Stomach (tissue), 19 donors: ENCODE measurements at places on chromosomes 5 and 9. TPM values are rescaled to one million over a fixed set of nuclear protein-coding genes. Genes with fewer than 3 reads are reported as not detected.
A peak's percentile ranks its signal among the peaks of the same experiment; 100 is the strongest.

Gene TAF9
- 77.9 TPM for polyA plus RNA-seq

Gene PAX5
- 0.43 TPM for polyA plus RNA-seq

Gene EIF4EBP3
- polyA plus RNA-seq = 80.2 TPM

Gene CDKN2B-AS1
- polyA plus RNA-seq = not detected

Gene SYK
- 7.2 TPM for polyA plus RNA-seq

GRCh38 chr5:139299486-139299885, 5.9 kb downstream of the MATR3 start:
- H3K4me3 ChIP-seq = no peak overlapping the region
- no peak overlapping the region for H3K27ac ChIP-seq
- H3K27me3 ChIP-seq = no peaks in the 10 kb centered on the region
- H3K36me3 ChIP-seq = no peaks in the 10 kb centered on the region

DNA sequence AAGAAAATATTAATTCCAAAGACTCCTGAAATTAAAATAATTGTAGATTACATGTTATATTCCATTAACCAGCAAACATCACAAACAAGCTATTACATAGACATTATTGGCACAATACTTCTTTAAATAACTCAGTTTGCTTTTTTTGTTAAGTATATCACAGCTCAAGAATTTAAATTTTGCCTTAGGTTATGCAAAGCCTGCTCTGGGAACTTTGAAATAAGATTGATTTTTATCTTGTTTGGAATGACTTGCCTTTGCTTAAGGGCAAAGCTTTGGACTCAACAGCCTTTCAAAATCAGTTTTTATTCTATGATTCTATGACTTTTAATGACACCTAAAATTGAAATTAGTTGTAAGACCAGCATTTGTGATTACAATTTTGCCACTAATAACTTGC, 78.2 kb downstream of the ALDH7A1 start:
- no peaks in the 10 kb centered on the region for H3K36me3 ChIP-seq
- peaks cover 13% of the 10 kb centered on the region for H3K4me1 ChIP-seq
- no peak for DNase-seq
- H3K27ac ChIP-seq = no peak overlapping the region

DNA sequence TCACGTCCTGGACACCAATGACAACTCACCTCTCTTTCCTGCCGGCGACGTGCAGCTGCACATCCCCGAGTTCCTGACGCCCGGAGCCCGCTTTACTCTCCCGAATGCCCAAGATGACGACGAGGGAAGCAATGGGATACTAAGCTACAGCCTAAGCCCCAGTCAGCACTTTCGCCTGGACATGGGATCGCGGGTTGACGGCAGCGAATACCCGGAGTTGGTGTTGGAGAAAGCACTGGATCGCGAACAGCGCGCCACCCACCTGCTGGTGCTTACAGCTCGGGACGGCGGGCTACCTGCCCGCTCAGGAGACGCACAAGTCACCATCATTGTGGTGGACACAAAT, 1.1 kb downstream of the PCDHAC1 start:
- DNase-seq = no peak
- no peaks in the 10 kb centered on the region for H3K36me3 ChIP-seq
- H3K27ac ChIP-seq = no peak overlapping the region
- peak overlapping the region; percentile 50 for H3K4me3 ChIP-seq
- H3K27me3 ChIP-seq = no peaks in the 10 kb centered on the region

DNA sequence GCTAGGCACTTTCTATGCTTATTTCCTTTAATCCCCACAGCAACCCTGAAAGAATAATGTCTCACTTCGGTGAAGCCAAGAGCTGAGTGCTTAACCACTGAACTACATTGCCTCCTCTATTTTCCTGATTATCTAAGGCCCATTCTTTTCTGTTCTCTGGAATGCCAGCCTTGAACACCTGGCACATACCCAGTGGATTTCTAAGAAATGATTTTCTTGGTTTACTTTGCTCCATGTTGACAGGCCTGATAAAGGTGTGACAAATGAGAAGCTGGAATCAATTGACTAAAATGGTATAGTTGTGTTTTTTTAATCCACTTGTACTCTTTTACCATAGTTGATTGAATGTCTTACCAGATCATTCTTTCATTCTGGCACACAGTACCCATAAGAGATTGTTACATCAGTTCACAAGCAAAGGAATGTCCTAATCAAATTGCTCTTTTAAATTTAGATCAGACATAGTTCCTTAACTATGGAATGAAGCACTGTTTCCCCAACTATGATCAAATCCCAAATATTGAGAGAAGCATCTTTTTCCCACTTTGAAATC, 9.0 kb upstream of the ENC1 start:
- no peaks in the 10 kb centered on the region for H3K27me3 ChIP-seq
- no peaks in the 10 kb centered on the region for H3K4me1 ChIP-seq
- DNase-seq = no peak

DNA sequence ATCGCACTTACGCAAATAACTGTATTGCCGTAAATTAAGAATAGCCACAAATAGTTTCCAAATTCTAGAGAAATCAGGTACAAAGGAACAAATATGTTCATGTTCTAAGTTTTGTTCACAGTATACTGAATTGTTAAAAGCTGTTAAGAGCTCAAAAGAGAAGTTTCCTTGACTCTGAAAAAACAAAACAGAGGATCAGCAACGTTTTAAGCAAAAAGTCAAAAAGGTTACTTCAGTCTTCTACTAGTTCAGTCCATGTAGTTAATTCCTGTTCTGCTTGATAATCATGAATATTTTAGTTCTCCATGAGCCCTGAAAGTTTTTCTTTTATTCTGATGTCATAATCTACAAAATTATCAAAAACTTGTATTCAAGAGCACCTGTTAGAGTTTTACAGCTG, 128.6 kb upstream of the MAST4 start:
- no peak overlapping the region for H3K4me3 ChIP-seq
- H3K4me1 ChIP-seq = no peaks in the 10 kb centered on the region
- no peaks in the 10 kb centered on the region for H3K36me3 ChIP-seq
- DNase-seq = no peak

GRCh38 chr5:35783551-35783950, 73.1 kb upstream of the IL7R start:
- no peaks in the 10 kb centered on the region for H3K36me3 ChIP-seq
- H3K27me3 ChIP-seq = no peaks in the 10 kb centered on the region
- no peak for DNase-seq
- H3K4me1 ChIP-seq = no peaks in the 10 kb centered on the region
- H3K27ac ChIP-seq = no peak overlapping the region
- no peak overlapping the region for H3K4me3 ChIP-seq

DNA sequence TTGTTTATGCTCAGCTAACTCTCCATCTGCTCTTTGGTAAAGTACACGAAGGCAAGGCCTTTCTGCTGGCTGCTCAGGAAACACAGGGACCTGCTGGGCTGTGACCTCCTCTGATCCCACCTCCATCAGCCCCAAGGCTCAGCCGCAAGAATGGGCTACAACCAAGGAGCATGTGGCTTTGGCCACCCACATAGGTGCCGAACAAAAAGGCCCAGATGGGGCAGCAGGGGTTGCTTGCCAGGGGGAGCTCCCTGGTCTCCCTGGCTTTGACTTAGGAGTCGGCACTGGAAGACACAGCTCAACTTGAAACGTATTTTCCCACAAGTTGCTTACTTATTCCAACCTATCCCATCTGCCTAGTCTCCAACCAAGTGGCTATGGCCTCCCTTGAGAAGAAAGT, 461.1 kb downstream of the ICE1 start:
- DNase-seq = no peak
- H3K27me3 ChIP-seq = peaks cover 14% of the 10 kb centered on the region
- no peaks in the 10 kb centered on the region for H3K36me3 ChIP-seq
- H3K4me1 ChIP-seq = peaks cover 8% of the 10 kb centered on the region
- H3K27ac ChIP-seq = no peak overlapping the region

- DNase-seq = no peak
- H3K27ac ChIP-seq = no peak overlapping the region
- no peaks in the 10 kb centered on the region for H3K4me1 ChIP-seq
- H3K27me3 ChIP-seq = no peaks in the 10 kb centered on the region
- H3K36me3 ChIP-seq = no peaks in the 10 kb centered on the region
Observed at GRCh38 chr9:82895822-82896110, 167.2 kb downstream of the RASEF start.

DNA sequence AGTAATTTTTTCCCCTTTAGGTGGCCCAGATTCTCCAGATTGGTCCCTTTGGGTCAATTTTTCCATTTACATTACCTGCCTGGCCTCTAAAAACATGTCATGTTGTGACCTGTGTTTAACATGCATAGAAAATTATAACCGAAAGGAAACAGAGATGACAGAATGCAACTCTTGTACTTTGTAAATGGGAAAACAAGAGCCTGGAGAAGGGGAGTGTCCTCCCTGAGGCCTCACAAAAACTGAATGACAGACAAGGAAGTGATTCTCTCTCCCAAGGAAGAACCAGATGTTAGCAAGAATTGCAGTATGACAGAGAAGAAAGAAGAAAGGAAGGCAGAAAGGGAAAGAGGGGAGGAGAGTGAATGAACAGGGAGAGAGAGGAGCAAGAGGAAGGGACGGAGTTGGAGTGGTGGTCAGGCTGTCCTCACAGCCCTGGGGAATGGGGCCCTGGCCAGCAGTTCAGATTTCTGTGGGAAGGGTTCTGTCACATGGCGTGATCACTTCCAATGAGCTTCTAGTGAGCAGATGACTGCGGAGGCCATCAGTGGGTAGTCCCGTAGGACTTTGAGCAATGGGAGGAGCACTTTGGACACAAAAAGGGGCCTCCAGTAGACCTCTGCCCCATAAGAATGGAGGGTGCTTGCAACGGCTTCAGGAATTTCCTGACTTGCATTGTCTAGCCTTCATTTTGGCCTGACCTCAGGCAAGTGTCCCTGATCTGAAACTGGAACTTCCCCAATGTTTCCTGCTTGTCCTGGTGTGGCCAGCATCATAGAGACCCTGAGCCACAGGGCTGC, 31.6 kb downstream of the ABLIM3 start:
- H3K27ac ChIP-seq = no peak overlapping the region
- no peak overlapping the region for H3K4me3 ChIP-seq
- no peaks in the 10 kb centered on the region for H3K27me3 ChIP-seq
- no peak for DNase-seq
- peaks cover 8% of the 10 kb centered on the region for H3K4me1 ChIP-seq
- H3K36me3 ChIP-seq = no peaks in the 10 kb centered on the region

DNA sequence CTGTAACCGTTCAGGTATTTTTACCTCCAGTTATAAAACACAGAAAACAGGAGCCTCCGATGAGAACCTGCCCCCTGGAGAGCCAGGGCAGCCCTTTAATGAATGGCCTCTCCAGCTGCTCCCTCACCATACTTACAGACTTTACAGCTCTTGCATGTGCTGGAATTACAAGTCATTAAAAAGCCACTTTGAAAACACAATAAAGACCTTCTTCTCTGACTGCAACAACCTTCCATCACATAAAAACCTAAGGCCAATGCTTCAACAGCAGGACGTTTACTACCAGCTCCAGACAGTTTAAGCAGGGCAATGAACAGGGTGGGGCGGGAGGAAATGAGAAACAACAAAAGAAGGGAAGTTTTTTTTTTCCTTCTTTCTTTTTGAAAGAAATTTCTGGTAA, 213.8 kb downstream of the MLLT3 start:
- no peaks in the 10 kb centered on the region for H3K27me3 ChIP-seq
- H3K4me1 ChIP-seq = no peaks in the 10 kb centered on the region
- peaks cover 3% of the 10 kb centered on the region for H3K36me3 ChIP-seq
- H3K4me3 ChIP-seq = no peak overlapping the region
- no peak for DNase-seq

- peaks cover 16% of the 10 kb centered on the region for H3K4me1 ChIP-seq
- no peaks in the 10 kb centered on the region for H3K36me3 ChIP-seq
- no peak overlapping the region for H3K4me3 ChIP-seq
- H3K27ac ChIP-seq = no peak overlapping the region
- no peaks in the 10 kb centered on the region for H3K27me3 ChIP-seq
- DNase-seq = no peak
Observed at GRCh38 chr5:148206620-148207019, 3.8 kb downstream of the SPINK6 start.

GRCh38 chr5:88544671-88545070, 276.0 kb upstream of the TMEM161B start:
- H3K27ac ChIP-seq = no peak overlapping the region
- no peak overlapping the region for H3K4me3 ChIP-seq

DNA sequence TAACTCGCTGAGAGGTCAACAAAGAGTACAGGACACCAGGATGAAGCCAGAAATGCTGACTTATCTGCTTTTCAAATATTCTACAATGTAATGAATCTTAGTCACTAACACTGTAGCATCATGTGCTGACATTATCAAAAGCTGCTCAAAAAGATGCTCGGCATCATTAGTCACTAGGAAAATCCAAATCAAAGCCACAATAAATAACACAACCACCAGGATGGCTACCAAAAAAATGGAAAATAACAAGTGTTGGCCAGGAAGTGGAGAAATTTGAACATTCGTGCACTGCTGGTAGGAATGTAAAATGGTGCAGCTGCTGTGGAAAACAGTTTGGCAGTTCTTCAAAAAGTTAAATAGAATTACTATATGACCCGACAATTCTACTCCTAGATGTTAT, 269.1 kb downstream of the GLIS3 start:
- H3K36me3 ChIP-seq = no peaks in the 10 kb centered on the region
- no peak for DNase-seq
- no peak overlapping the region for H3K4me3 ChIP-seq
- H3K27ac ChIP-seq = no peak overlapping the region

- H3K27ac ChIP-seq = no peak overlapping the region
- no peaks in the 10 kb centered on the region for H3K36me3 ChIP-seq
- H3K4me3 ChIP-seq = no peak overlapping the region
Observed at GRCh38 chr5:40717281-40717680, 37.6 kb downstream of the PTGER4 start.

GRCh38 chr5:1311439-1312055, 16.7 kb upstream of the TERT start:
- no peak overlapping the region for H3K4me3 ChIP-seq
- no peaks in the 10 kb centered on the region for H3K36me3 ChIP-seq
- DNase-seq = no peak
- H3K27ac ChIP-seq = no peak overlapping the region
